ENCODE measurements at places on chromosomes 6 and 20.
A peak's percentile ranks its signal among the peaks of the same experiment; 100 is the strongest.

DNA sequence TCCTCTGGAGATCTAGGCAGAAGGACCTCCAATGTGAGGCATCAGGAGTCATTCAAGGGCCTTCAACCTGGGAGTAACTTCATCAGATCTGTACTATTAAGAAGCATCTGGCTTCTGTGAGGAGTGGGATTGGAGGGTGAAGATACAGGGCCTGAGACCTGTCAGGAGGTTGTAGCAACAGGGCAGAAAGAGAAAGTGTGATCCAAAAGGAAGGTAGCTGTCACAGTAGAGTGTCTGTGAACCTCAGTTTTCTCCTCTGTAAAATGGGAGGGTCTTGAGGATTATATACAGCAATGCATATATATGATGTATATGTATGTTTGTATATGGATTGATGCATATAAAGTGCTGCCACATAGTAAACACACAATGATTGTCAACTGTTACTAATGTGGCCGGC lies 2.6 kb upstream of the RPL10A start:
- DNase-seq, result no peak

DNA sequence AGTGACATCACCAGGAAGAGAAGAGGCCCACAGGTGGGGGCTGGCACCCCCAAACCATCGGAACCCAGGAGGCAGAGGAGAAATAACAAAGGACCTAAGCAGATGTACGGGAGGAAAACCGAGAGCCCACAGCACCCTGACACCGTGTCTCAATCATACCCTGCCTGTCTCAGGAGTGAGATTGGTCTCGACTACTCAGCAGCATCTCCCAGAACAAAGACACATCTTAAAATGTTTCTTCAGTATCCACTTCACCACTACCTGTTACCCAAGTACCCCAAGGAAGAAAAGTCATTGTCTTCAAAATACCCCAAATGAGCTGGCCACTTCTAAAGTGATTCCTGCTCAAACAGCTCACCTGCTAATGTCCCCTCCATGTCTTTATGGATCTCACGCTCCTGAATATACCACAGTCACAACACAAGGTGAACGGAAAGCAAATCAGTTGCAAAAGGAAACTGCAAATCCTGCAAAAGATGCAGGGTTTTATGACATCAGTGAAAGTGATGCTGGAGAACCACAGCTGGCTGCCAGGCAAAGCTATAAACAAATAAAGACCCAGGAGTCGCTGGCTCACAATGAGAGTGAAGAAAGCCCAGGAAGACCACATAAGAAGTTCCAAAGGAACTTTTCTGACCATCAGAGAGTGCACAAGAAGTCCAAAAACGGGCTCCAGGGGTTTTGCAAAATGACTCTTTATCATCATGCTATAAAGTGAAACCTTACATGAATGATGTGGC lies 44.1 kb downstream of the PREX1 start:
- no peak for DNase-seq

DNA sequence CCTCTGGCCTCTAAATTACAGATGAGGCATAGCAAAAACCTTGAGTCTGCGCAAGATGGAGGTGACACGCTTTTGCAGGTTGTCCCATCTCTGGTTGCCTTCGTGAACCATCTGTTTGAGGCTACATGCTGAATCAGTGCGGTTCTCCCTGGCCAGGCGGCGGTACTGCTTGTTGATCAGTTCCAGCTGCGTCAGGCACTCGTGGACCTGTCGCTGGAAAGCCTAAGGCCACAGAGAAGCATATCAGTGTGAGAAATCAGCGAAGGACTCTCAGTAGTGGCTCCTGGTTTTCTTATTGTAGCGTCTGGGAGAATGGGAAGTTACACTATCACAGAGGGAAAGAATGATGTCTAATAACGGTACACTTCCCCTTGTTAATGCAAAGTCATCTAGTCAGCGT lies 344.4 kb downstream of the ESR1 start:
- no peak for DNase-seq

DNA sequence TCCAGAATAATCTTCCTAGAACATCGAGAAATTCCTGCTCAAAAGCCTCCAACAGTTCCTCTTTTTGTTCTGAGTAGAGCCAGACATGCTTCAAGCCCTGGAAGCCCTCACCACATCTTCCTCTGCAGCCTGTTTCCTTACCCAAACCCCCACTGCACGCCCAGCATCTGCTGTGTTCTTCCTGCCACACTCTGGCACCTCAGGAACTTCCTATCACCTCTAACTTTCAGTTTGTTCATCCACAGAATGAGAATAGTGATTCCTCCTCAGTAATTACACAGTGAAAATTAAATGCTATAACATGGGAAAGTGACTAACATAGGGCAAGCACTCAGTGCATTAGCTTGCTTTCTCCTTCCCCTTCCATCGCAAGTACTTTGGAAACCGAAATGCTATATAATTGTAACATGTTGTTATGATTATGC lies 26.3 kb downstream of the C6orf89 start:
- peak; percentile 66 for DNase-seq

GRCh38 chr6:14584450-14584849 lies 466.9 kb downstream of the CD83 start:
- DNase-seq, result no peak

DNA sequence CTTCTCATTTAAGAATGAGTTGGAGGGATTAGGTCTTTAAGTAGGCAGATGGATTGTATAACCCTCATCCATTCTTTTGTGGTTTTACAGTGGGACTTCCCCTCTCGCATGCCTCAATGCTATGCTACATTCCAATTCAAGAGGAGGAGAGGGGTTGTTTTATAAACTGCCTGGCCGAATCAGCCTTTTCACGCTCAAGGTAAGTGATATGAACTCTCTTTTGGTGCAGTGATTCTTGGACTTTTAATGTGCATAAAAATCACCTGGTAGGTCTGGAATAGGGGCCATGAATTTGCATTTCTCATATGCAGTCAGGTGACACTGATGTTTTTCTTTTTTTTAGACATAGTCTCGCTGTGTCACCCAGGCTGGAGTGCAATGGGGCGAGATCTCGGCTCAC lies 10.8 kb downstream of the ASXL1 start:
- DNase-seq, result no peak

GRCh38 chr6:31186052-31186734 lies 15.7 kb upstream of the POU5F1 start:
- DNase-seq, result no peak

- no peak for DNase-seq
Measured at GRCh38 chr6:16544006-16544405, 217.3 kb downstream of the ATXN1 start.

GRCh38 chr20:47067776-47068175 lies 173.1 kb downstream of the EYA2 start:
- no peak for DNase-seq

DNA sequence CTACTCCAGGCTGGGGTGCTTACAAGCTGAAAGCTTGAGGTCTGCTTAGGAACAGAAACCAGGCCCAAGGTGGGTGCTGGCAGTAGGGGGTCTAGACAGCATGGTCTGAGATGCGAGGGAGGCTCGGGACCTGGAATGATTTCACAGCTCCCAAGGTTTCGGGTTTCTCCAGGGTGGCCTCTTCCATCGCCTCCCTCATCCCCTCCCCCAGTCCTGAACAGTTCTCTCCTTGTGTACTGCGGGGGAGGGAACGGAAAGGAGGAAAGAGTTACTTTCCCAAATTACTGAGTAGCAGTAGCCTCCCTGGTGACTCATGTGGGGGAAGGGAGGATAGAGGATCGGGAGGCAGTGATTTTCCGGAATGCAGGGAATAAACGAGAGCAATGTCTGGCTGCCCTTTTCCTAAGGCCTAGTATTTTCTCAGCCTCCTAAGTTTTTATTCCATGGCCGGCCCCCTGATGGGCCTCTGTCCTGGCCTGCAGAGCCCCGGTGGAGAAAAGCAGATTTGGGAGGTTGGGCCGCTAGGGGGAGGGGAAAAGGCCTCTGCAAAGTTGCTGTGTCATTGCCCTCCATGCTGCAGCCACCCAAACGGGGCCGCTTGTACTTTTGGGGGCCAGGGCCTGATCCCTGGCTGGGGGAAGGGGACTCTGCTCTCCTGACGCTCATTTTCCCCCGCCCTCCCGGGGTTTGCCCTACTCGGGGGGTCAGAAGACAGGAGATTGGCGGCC lies 1.5 kb downstream of the BRD2 start:
- peak; percentile 75 for DNase-seq

- DNase-seq, result no peak
Measured at GRCh38 chr20:43721097-43721428, 5.7 kb downstream of the GTSF1L start.

- DNase-seq, result peak; percentile 47
Measured at GRCh38 chr20:44738813-44739477, 6.7 kb upstream of the KCNK15 start.

- DNase-seq, result peak; percentile 69
Measured at GRCh38 chr6:36984581-36985416, 1.2 kb downstream of the MTCH1 start.

- no peak for DNase-seq
Measured at GRCh38 chr6:7239590-7239948, 73.4 kb downstream of the SSR1 start.

- no peak for DNase-seq
Measured at GRCh38 chr6:53026526-53026925, 31.4 kb upstream of the GSTA4 start.

- no peak for DNase-seq
Measured at GRCh38 chr6:158016571-158017383, 35.1 kb downstream of the SYNJ2 start.

- DNase-seq, result no peak
Measured at GRCh38 chr6:35017411-35018181, 123.5 kb downstream of the TCP11 start.

- peak; percentile 2 for DNase-seq
Measured at GRCh38 chr6:32589596-32590449, at the start of gene HLA-DRB1. HLA-DRB1 (minus strand) TSS chr6:32589848; CDS start chr6:32589742, 106 bp downstream.

GRCh38 chr6:13710552-13711323 lies 897 bp downstream of the RANBP9 start:
- DNase-seq, result peak; percentile 40

DNA sequence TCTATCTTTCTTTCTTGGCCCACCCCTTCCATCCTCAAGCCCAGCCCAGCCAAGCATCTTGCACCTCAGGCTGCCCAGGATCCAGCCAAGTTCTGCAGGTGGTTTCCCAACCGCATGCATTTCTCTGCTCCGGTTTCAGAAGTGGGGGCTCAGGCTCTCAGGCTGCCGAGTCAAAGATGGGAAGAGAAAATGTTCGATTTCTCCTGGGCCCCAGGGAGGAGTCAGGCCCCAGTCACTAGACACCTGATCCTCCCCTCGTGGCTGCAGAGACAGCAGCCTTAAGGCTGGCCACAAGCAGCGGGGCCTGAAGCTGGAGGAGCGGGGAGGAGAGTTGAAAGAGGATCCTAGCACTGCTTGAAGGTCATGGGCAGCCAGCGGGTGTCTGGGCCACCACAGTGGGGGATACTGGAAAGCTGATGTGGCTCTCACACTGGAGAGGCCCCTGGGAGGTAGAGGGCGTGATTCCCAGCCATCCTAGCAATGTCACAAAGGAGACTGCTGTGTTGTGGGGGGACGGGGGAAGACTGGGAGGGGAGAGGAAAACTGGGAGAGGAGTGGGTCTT lies 42.2 kb upstream of the ZFAND3 start:
- no peak for DNase-seq

- DNase-seq, result no peak
Measured at GRCh38 chr6:82494367-82494766, 130.8 kb downstream of the TPBG start.

GRCh38 chr6:144590532-144590931 lies 305.4 kb downstream of the UTRN start:
- DNase-seq, result no peak

DNA sequence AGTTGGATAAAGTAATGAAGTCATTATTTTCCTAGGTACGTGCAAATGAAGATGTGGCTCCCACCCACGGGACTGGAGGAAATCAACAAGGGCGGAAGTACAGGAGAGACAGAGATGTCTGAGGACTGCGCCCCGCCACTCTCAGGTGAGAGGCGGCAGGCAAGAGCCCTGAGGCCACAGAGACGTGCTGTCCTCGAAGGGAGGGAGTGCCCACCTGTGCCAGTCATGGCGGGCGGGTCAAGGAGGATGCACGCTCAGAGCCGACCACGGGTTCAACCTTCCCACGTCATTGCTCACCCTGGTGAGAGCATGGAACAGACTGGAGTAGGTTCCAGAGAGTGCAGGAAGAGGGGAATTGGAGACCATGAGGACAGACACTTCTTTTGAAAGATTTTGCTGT lies 12.7 kb downstream of the CST8 start:
- DNase-seq, result no peak

DNA sequence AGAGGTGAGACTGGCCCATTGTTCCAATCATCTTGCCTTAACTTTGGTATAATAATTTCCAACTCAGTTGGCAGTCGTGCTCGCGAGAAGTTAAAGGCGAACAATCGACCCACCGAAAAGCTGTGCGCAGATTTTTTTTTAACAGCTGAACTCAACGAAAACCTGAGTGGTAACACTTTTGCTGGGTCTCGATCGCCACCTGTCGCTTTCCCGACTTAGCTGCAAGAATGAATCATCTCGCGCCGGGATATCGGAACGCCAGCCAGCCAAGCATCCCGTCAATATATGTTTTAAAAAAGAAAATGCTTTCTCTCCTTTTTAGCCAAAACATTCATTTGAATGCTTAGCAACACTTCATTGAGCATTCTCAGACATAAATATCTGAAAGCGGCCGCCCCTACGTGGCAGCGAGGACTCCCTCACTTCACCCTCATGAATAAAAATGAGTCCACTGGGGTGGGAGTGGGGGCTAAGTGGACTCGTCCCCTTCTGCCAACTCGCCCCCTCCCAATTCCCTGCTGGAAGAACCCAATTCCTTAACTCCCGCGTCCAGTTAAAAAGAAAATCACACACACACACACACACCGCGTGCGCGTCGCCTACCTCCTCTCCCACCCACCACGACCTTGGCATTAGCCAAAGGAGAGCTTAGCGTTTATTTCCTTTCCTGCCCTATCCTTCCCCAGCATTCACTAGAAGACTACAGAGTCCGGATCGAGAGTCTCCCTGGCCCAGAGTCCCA lies 1.5 kb downstream of the COL12A1 start:
- DNase-seq, result peak; percentile 26

- DNase-seq, result no peak
Measured at GRCh38 chr6:66538551-66539135, 831.6 kb upstream of the EYS start.

GRCh38 chr6:819122-819521 lies 126.2 kb upstream of the EXOC2 start:
- no peak for DNase-seq

DNA sequence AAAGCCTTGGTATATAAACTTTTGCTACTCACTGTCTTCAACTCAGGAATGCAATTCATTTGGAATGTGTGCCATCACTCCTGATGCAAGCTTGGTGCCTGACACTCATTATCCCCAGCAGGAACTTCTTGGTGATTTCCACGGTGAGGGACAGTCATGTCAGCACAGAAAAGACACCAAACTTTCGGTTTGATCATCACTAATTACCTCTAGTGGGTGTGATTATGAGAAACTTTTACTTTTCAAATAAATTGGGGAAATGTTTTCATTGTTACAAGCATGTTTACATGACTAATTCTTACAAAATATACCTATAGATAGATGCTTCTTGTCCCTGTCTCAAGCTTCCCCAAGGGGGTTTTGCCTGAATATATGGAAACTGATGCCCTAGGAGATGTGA lies 40.9 kb downstream of the RPP40 start:
- no peak for DNase-seq

DNA sequence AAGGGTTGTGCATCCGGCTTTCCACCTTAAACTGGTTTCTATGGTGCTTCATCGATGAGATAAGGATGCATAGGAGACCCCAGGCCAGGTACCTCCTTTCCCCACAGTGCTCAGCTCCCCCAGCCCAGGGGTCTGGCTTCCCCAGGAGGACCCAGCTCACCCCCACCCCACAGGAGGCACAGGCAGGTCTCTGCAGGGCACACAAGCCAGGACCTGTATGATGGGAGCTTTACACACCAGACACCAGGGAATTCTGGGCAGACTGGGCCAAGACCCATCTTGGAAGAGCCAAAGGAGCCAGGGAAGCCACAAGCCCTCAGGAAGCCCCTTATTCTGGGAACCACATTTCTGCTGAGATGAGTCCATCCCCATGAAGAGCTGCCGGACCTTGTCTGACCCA lies 29.6 kb downstream of the UBD start:
- no peak for DNase-seq

All from CD4-positive, alpha-beta T cell treated with Interleukin-6 for 4 hours (primary cell).